K562 (cell line): ENCODE measurements at places on chromosomes 4 and X.

DNA sequence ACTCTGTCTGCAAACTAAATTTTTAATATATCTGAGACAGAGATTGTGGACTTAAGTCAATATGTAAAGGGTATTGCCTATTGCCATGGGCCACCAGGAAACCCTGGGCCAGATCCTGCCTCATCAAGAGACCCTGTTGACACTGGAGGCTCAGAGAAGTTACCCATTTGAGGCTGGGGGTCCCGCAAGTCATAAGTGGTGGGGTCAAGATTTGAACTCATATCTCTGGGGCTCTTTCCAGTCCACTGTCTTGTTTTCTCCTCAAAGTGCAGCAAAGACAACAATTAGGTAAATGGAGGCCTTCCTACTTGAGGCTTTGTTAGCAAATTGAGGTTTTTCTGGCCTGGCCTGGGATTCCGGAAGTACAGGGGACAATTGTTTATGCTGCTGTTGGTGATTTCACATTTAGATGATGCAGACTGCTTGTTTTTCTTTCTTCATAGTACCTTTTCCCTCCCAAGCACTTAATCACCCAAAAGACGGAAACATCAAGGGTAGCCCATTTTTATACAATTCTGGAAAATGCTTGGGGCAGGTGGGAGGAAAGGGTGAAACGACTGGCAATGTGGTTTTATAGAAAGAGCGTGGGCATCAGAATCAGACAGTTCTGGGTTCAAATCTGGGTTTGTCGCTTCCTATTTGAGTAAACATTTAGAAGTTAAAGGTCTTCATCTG, 160.0 kb downstream of the SMIM20 start:
- DNase-seq: no peak

DNA sequence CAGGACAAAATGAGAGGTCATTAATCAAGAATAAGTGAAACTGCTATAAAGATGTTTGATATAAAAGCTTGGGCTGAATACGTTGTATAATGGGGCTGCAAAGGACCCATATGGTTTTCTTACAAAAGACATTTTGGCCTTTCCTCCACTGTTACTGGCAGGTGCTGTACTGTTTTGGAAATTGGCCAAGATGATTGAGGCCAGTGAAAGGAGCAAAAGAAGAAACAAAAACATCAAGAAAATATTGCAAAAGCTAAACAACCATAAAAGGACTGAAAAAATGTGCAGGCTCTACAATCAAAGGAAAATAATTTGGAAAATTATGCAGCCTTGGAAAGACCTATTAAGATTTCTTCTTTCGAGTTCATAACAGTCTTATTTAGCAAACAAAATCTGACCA, 222.2 kb upstream of the PPP1R2C start:
- no peak for DNase-seq

- DNase-seq: peak; percentile 47
Observed at GRCh38 chr4:12729384-12729783, 754.8 kb downstream of the RAB28 start.

DNA sequence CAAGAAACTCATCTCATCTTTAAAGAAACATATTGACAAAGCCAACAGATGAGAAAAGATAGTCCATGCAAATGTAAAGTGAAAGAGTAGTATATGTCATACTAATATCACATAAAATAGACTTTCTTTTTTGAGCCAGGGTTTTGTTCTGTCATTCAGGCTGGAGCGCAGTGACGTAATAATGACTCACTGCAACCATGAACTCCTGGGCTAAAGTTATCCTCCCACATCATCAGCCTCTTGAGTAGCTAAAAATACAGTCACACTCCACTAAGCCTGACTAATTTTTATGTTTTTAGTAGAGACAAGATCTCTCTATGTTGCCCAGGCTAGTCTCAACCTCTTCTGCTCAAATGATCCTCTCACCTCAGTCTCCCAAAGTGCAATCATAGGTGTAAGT, 51.8 kb upstream of the TRAM1L1 start:
- DNase-seq: peak; percentile 19

DNA sequence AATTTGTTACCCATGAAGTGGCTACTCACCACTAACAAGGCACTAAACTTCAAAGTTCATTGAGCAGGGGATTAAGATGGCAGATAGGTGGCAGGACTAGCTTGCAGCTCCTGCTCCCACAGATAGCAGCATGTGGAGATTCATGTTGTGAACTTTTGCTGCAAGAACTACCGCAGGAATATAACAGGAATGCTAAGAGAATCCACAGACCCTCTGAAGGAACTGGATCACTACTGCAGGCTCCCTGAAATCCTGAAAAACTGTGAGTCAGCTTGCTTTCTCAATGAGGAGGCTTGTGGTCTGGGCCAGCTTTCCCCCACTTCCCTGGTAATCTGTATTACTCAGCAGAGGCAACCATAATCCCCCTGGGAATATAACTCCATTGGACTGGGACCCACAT, 118.5 kb upstream of the VCX2 start:
- DNase-seq: no peak

GRCh38 chr4:113170805-113171468, 121.5 kb downstream of the ANK2 start:
- no peak for DNase-seq

DNA sequence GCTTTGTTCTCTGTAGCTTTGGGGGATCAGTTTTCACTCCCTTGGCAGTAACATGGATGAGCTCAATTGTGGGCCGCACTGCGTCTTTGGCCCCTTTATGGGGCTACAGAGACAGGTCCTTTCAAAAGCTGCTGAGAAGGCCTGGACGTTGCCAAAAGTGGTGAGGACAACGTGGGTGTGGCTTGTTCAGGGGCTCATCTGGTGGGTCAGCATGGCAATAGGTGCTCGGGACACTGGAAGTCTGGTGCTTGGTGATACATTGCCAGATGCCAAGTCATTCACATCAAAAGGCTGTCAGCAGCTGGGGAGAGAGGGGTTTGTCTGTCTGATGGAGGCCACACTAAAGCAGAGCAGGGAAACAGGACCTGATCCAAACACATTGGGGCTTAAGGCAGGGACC, 149.8 kb upstream of the EOLA2 start:
- DNase-seq: no peak

DNA sequence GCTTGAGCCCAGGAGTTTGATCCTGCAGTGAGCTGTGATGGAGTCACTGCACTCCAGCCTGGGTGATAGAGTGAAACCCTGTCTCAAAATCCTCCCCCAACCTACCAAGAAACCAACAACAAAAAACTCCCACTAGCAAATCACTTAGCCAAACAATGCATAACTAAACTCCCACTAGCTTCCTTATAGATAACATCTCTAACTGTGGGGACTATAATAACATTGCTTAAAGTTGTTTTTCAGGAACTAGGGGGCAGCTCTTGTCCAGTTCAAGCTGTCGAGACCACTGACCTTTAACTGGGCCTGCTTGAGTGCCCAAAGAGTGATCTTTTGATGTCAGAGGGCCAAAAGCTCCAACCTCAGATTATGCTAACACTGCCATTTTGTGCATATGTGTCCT, 81.7 kb downstream of the FREM3 start:
- DNase-seq: no peak

DNA sequence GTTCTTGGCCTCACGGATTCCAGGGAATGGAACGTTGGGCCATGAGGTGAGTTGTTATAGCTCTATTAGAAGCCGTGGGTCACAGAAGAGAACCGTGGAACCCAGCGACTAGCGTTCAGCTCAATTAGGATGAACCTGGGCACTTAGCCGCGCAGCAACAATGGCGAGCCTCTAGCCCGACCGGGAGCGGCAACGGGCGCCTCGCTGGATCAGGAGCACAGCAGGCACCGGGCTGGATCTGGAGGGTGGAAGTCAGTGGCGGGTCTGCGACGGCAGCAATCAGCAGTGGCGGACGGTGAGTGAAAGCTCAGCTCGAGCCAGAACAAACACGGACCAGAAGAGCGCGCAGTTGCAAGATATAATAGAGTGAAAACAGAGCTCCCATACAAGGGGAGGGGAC, 34.2 kb downstream of the AGA start:
- DNase-seq: no peak

DNA sequence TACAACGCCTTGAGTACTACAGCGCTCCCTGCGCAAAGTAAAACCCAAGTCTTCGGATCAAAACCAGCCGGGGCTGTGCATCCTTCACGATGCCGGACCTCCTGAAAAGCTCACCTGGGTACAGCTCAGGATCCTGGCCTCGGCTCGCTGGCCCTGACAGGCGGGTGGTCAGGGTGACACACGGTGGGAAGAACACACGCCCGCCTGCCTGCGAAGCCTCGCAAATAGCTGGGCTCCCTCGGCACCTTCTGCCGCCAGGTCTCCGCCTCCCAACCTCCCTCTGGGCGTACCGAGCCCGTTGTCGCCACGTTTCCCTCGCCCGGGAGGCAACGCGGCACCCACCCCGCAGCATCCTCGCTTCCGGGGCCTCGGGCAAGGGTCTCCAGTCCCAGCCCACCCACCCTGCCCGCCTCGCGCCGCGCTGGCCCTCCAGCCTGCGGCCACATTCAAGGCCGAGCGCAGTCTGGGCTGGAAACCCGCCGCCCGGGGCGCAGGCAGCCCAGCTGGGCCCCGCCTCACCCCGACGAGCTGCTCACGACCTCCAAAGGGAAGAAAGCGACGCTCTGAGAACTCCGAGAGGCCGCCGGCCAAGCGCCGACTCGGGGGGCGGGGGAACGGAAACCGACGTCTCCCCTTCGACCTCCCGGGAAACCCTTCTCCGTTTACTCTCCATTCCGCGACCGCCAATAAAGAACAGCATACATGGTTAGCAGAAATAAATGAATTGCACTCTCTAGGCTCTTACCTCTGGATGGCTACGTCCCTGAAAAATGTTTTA, 511 bp downstream of the PPM1K start:
- peak; percentile 54 for DNase-seq

GRCh38 chr4:153259661-153260060, 55.4 kb downstream of the TRIM2 start:
- DNase-seq: no peak

DNA sequence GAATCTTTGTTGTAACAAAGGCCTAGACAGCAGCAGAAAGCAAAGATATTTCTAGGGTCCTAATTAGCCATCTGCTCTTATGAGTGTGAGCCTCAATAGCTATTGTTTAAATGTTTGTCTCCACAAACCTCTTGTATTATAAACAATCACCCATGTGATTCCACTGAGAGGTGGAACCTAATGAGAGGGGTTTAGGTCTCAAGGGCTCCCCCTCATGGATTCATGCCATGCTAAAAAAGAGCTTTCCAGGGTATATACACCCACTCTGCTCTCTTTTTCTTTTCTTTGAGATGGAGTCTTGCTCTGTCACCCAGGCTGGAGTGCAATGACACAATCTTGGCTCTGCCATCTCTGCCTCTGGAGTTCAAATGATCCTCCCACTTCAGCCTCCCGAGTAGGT, 42.1 kb downstream of the TRIM61 start:
- DNase-seq: no peak

- DNase-seq: no peak
Observed at GRCh38 chrX:131199091-131199490, 90.0 kb downstream of the IGSF1 start.

DNA sequence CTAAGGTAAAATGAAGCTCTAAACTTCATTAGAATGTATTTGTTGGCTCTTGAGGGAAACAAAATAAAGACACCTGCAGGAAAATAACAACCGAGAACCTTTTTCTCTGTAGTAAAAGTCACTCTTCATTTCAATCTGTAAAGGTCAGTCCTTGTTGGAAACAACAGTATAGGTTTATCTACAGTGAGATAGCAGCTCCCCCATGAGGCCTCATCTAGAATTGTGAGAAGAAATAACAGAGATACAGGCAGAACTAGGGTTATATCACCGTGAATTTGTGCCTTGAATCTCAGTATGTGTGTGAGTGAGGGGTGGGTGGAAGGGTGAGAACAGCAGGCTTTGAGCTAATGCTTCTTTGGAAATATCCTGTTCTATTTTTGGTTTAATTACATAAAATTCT, 107.8 kb upstream of the FMR1 start:
- peak; percentile 4 for DNase-seq

GRCh38 chr4:83440899-83441298, 14.7 kb downstream of the HELQ start:
- no peak for DNase-seq

DNA sequence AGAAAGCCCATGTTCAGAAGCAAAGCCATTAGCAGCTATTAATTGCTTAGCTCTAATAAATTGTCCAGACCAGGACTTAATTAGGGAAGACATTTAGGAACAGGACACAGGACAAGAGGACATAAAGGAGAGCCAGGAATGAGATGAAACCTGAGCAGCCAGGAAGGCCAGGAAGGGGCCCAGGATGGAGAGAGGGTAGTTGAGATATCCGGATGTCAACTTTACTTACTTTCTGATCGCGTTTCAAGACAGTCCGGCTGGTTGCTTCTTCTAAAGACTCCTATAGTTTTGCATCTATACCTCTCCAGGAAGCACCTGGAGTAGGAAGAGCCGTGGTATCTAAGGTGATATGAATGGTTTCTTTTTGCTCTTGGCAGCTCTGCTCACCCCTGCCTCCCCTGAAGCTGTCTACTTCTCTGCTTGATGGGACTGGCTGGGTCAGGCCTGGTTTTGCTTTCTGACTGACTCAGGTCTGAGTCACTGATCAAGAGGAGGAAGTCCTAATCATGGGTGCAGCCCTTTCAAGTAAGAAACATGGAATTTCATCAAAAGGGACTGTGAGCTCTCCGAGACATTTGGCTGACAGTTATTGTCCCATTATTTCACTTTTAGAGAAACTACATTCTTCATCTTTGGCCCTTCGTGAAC, 733.3 kb downstream of the RPA4 start:
- DNase-seq: no peak

GRCh38 chrX:82087699-82088098, 885.8 kb downstream of the SH3BGRL start:
- no peak for DNase-seq

- DNase-seq: no peak
Observed at GRCh38 chr4:184728858-184729257, 5.0 kb downstream of the CENPU start.

DNA sequence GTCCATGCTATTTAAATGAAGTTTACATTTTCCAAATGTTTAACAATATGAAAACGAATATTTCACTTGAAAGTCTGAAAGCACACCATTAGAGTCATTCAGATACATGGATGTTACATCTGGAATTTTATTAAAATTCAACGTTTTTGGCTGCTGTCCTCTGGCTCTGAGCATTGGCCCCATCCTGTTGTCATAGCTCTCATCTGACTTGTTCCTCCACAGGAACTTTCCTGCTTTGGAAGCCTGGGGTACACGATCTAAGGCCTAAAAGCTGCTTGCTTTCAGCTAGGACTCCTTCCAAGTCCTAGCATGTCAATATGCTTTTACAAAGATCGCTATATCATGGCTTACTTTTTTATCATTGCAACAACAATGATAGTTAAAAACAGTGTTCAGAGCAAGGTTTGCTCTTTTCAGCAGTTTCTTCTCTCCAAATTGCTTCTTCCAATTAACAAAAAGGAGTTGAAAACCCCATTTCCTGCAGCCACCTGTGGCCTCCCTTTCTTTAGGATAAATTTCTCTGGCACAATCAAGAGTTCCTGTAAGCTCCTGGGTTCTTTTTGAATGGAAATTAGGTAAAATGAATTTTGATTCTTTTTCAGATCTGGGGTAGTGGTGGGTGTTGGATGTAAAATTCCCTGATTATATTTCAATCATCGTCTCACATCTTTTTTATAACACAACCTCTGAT, 413.4 kb upstream of the AGA start:
- DNase-seq: no peak

DNA sequence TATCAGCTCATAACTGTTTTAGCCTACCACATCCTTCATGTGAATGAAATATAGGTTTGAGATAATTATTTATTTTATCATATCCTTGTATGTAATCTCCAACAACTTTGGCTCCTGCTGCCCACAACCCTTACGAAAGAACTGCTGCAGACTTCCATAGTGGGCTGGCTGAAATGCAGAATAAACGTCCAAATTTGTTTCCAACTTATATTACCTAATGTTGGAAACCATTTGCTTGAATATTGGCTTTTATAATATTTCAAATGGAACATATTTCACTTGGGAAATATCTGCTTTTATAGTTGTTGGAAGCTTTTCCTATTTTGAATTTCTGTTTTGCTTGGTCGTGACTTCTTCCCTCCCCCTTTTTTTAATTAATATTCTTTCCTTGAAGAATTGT, 45.0 kb upstream of the ITM2A start:
- no peak for DNase-seq
